Muscle of arm (tissue), 14 donors: ENCODE measurements at places on chromosomes 3 and 15.

GRCh38 chr3:31810991-31811433, 170.1 kb downstream of the OSBPL10 start:
- DNase-seq = no peak

DNA sequence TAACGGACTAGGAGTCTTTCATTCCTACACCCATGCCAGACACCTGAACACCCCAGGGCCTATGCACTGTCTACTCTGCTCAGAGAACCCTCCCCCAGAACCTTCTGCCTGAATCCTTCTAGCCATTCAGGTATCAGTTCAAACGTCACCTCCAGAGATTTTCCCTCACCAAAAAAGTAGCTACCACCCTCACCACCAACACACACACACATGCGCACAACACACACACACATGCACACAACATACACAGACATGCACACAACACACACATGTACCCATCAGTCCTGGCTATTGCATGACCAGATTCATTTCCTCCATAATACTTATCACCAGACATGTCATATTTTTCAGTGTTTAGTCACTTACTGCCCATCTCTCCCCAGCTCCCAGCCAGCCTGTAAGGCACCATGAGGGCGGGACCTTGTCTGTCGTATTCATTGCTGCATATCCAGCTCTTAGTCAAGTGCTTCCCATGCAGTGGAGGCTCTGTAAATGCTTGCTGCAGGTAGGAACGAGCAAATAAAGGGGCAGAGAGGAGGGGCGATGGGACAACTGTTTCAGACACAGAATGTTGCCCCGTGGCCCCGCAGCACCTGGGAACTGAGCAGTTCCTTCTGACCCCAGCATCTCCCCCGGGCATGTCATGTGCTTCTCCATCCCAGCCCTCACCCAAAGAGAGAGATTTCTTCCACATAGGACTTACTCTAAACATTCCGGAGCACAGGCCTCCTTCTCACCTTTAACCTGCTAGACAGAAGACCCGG, 29.2 kb downstream of the XXYLT1 start:
- no peak for DNase-seq

- no peak for DNase-seq
These were observed 14.8 kb upstream of the HTR3E start for GRCh38 chr3:184082034-184082433.

GRCh38 chr3:138781012-138781470, 53.7 kb downstream of the PIK3CB start:
- no peak for DNase-seq

GRCh38 chr3:105906345-105906744, 37.5 kb upstream of the CBLB start:
- no peak for DNase-seq

GRCh38 chr3:59136081-59136480, 86.3 kb upstream of the CFAP20DC start:
- no peak for DNase-seq

DNA sequence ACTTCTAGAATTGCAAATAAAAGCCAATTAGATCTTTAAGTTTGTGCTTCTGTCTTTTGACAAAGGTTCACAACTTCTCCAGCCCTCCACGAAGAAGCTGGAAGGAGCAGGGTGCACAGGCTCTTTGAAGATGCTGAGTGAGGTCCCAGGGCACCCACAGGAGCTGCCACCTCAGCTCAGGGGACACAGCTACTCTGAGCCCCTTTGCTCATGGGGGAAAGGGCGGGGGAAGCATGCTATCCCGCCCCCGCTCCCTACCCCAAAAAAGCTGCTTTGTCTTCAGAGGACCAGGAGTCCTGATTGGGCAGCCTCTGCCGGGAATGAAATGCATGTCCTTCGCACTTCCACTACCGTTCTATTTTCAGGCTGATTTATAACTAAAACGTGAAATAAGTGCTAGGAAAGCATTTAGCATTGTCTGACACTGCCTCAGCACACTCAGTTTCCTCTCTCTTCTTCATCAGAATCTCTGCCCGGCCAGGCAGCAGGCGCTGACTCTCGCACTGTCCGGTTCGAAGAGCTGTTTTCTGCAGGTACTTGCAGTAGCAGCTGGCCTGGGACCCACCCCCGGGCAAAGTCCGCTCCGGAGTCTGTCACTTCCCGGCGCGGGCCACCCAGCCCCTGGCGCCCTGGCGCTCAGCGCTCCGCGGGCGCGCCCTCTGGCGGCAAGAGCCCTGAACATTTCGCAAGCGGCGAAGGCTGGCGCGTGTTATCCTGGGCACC, 45.5 kb upstream of the KLHL25 start:
- DNase-seq = peak; percentile 83

DNA sequence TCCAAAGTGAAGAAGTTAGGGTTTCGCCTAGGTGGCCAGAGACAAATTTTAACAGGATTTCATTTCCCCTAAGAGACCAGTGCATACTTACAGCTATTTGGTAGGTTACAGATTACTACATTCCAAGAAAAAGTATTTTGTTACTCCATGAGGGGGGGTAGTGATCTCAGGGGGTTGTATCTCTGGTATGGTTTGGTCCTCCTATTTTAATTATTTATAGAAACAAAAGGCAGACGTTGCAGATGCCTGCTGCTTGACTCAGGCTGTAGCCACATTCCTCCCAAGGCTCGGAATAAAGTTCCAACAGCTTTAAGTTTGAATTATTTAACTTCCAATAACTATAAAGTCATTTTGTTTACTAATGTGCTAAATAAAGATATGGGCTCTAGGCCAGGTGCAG, 1.3 kb upstream of the TRIM59 start:
- no peak for DNase-seq

GRCh38 chr3:128329491-128330213, 137.0 kb downstream of the DNAJB8 start:
- DNase-seq = no peak

DNA sequence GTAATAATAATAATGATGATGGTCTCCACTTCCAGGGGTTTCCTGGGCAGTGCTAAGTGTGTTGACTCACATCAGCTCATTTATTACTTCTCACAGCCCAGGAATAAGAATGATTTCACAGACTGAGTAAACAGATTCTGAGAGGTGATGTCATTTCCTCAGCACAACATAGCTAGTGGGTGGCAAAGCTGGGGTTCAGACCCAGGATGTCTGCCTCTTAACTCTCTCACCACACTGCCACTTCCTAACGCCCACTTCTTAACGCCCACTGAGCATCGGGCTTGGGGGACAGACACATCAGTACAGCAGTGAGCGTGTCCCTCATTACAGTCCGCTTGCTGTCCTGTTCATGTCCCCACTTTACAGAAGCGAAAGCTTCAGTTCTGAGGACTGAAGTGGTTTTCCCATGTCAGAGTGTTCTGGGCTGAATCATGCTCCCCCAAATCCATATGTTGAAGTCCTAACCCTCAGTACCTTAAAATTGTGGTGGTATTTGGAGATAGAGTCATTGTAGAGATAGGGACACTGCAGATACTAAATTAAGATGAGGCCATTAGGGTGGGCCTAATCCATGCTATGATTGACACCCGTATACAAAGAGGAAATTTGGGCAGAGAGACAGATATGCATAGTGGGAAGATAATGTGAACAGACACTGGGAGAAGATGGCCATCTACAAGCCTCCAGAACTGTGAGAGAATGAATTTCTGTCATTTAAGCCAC, 68.0 kb downstream of the ATP2B2 start:
- DNase-seq = no peak

- DNase-seq = peak; percentile 22
These were observed 358.4 kb upstream of the NR2F2 start for GRCh38 chr15:95972041-95972553.

DNA sequence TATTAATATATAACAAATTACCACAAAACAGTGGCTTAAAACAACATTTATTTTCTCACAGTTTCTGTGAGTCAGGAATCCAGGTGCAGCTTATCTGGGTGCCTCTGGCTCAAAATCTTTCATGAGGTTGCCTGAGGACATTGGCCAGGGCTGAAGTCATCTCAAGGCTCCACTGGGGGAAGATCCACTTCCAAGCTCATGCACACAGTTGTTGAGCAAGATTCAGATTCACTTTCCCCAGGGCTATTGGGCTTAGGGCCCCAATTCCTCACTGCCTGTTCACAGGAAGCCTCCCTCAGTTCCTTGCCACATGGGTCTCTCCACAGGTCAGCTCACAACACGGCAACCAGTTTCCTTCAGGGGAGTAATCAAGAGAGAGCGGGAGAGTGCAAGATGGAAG, 35.0 kb downstream of the RFTN1 start:
- no peak for DNase-seq

- no peak for DNase-seq
These were observed 55.1 kb upstream of the AGTR1 start for GRCh38 chr3:148642616-148643015.
